Activated CD4-positive, alpha-beta memory T cell treated with anti-CD3 and anti-CD28 coated beads for 36 hours (primary cell): ENCODE measurements at places on chromosomes 1 and 21. TPM values are rescaled to one million over a fixed set of nuclear protein-coding genes. Genes with fewer than 3 reads are reported as not detected.

- peaks cover 38% of the 10 kb centered on the region for H3K4me1 ChIP-seq
- no peaks in the 10 kb centered on the region for H3K27me3 ChIP-seq
- peaks cover 19% of the 10 kb centered on the region for H3K36me3 ChIP-seq
- peak overlapping the region; percentile 92 for H3K4me3 ChIP-seq
- peak; percentile 93 for DNase-seq
Observed at GRCh38 chr1:111203681-111204200, 3.3 kb upstream of the DENND2D start.

DNA sequence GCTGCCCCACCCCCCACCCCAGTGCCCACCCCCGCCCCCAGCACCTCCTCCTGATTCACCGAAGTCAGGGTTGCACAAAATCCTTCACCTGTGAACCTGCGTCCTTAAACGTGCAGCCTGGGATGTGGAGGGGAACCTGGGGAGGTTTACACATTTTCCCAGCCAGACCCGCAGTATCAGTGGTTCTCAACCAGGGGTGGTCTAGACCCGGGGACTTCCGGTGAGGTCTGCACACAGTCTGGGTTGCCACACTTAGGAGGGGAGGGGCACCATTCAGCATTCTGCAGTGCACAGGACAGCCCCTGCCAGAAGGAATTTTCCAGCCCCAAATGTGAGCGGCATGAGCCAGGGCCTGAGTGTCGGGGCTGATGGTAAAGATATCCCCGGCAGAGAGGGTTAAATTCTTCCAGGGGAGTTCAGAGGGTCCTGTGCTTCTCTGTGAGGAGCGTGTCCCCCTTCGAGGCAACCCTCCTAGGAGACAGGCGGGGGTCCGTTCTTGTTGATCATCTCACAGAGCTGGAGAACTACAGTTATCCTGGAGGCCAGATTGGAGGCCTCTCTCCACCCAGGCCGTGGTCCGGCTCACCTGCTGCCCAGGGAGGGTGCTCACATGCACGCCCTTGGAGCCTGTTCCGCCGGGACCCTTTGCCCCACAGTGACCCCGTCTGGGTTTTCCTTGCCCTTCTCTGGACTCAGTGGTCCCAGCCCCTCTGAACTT lies 113.6 kb downstream of the SIK1 start:
- no peaks in the 10 kb centered on the region for H3K36me3 ChIP-seq
- H3K27ac ChIP-seq = no peak overlapping the region
- H3K27me3 ChIP-seq = peaks cover 12% of the 10 kb centered on the region
- no peak overlapping the region for H3K4me3 ChIP-seq

- H3K27me3 ChIP-seq = no peaks in the 10 kb centered on the region
- no peak for DNase-seq
- H3K4me1 ChIP-seq = peaks cover 20% of the 10 kb centered on the region
- H3K4me3 ChIP-seq = no peak overlapping the region
- no peak overlapping the region for H3K27ac ChIP-seq
Observed at GRCh38 chr1:36522021-36522420, 39.3 kb upstream of the CSF3R start.

- peaks cover 4% of the 10 kb centered on the region for H3K4me1 ChIP-seq
- no peak overlapping the region for H3K27ac ChIP-seq
- H3K27me3 ChIP-seq = no peaks in the 10 kb centered on the region
- H3K36me3 ChIP-seq = no peaks in the 10 kb centered on the region
- no peak for DNase-seq
- no peak overlapping the region for H3K4me3 ChIP-seq
Observed at GRCh38 chr1:171429137-171429536, 56.2 kb upstream of the PRRC2C start.

- no peak overlapping the region for H3K4me3 ChIP-seq
- no peak overlapping the region for H3K27ac ChIP-seq
- DNase-seq = no peak
- no peaks in the 10 kb centered on the region for H3K36me3 ChIP-seq
- H3K4me1 ChIP-seq = no peaks in the 10 kb centered on the region
Observed at GRCh38 chr1:49351768-49352167, 575.1 kb upstream of the BEND5 start.

GRCh38 chr1:115198938-115199337 lies 109.6 kb upstream of the TSPAN2 start:
- H3K4me1 ChIP-seq = no peaks in the 10 kb centered on the region
- peaks cover 2% of the 10 kb centered on the region for H3K36me3 ChIP-seq
- H3K4me3 ChIP-seq = no peak overlapping the region
- peaks cover 29% of the 10 kb centered on the region for H3K27me3 ChIP-seq

GRCh38 chr1:50644447-50645105 lies 221.3 kb upstream of the DMRTA2 start:
- no peaks in the 10 kb centered on the region for H3K27me3 ChIP-seq
- no peak for DNase-seq
- H3K4me3 ChIP-seq = no peak overlapping the region
- peaks cover 18% of the 10 kb centered on the region for H3K36me3 ChIP-seq
- no peak overlapping the region for H3K27ac ChIP-seq

DNA sequence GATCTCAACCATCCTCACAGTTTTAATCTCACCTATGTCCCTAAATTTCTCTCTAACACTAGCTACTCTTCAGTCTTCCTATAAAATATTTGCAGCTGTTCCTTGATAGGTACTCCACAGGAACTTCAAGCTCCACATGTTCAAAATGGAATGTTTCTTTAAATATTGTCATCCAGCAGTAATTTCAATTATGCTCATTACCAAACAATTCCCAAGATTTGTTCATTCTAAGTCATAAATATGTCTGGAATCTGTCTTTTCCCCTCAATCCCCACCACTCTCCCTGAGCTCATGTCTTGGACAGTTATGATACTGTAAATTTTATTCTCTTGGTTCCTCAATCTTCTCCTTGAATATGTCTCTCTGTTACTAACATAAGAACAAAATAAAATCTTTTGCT lies 214.4 kb downstream of the NRIP1 start:
- H3K27me3 ChIP-seq = no peaks in the 10 kb centered on the region
- no peaks in the 10 kb centered on the region for H3K36me3 ChIP-seq
- no peak overlapping the region for H3K27ac ChIP-seq

GRCh38 chr1:43460988-43461693 lies 7.4 kb upstream of the HYI start:
- H3K4me3 ChIP-seq = no peak overlapping the region
- H3K36me3 ChIP-seq = no peaks in the 10 kb centered on the region
- H3K27me3 ChIP-seq = peaks cover 12% of the 10 kb centered on the region
- no peak overlapping the region for H3K27ac ChIP-seq
- H3K4me1 ChIP-seq = no peaks in the 10 kb centered on the region
- DNase-seq = no peak

DNA sequence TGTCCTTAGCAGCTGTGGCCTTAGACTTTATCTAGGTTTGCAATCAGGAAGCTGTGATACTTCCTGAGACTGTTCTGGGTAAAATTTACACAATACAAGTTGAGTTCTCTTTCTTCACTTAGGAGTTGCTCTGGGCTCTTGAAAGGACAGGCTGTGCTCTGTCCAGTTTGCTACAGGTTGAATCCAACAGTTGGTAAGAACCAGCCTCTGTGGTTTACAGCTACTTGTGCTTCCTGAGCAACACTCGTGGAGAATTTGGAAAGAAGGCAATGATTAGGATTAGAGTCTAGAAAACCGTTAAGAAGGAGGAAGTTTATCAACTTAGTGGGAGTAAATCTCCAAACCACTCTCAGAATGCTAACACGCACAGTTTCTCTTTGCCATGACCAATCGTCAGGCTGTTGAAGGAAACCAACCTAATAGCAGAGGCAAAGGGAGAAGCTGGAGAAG lies 26.8 kb downstream of the GFI1 start:
- H3K4me3 ChIP-seq = no peak overlapping the region
- no peak overlapping the region for H3K27ac ChIP-seq
- DNase-seq = no peak
- no peaks in the 10 kb centered on the region for H3K27me3 ChIP-seq
- peaks cover 39% of the 10 kb centered on the region for H3K4me1 ChIP-seq

DNA sequence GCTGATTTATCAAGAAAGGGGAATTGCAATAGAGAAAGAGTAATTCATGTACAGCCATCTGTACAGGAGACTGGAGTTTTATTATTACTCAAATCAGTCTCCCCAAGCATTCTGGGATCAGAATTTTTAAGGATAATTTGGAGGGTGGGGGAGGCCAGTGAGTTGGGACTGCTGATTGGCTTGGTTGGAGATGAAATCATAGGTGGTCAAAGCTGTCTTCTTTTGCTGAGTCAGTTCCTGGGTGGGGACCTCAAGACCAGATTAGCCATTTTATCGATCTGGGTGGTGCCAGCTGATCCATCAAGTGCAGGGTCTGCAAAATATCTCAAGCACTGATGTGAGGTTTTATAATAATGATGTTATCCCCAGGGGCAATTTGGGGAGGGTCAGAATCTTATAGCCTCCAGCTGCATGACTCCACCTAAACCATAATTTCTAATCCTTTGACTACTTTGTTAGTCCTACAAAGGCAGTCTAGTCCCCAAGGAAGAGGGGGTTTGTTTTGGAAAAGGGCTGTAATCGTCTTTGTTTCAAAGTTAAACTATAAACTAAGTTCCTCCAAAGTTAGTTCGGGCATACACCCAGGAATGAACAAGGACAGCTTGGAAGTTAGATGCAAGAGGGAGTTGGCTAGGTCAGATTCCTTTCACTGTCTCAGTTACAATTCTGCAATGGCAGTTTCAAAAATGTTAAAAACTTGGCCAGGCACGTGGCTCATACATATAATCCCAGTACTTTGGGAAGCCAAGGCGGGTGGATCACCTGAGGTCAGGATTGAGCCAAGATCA lies 16.9 kb upstream of the RAB3B start:
- peaks cover 15% of the 10 kb centered on the region for H3K27me3 ChIP-seq
- H3K27ac ChIP-seq = no peak overlapping the region
- no peaks in the 10 kb centered on the region for H3K4me1 ChIP-seq

DNA sequence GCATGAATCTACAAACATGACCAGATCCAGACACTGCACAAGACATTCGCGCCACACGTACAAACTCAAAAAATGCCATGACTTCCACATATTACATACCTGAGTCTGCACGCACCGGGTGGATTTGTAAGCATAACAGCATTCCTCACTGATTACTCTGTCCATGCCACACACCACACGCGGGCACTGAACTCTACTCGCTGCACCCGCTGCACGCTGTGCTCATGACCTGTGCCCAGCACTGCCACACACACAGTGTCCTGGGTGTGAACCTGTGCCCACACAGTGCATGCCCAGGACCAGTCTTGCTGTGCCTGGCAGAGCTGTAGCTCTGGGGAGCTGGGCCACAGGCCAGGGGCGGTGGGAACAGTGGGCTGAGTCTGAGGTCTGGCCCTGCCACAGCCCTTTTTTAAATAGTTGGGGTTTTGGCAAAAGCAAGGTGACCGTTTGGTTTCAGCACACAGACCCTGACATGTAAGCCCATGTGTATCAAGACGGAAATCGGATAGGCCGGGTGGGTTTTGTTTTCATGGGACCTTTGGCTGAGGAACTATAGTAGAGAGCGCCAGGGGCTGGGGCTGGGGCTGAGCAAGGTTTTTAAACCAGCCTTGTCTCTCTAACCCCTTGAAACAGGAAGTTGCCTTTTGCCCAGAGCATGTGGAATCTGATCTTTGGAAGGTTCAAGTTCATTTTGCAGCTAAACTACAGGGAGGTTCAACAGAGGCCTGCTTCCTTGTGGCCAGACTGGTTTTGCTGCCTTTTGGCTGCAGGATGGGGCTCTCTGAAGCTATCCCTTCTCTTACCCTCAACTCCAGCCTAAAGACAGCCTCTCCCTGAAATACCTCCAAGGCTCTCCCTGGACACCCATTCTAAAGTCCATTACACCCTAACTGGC lies 12.3 kb upstream of the GOLT1A start:
- no peak overlapping the region for H3K27ac ChIP-seq
- H3K4me1 ChIP-seq = no peaks in the 10 kb centered on the region
- no peak for DNase-seq
- no peaks in the 10 kb centered on the region for H3K36me3 ChIP-seq
- no peak overlapping the region for H3K4me3 ChIP-seq

GRCh38 chr1:20787840-20788795 lies 1.0 kb upstream of the HP1BP3 start:
- no peak for DNase-seq
- peak overlapping the region; percentile 93 for H3K27ac ChIP-seq
- H3K4me1 ChIP-seq = peaks cover 22% of the 10 kb centered on the region
- peaks cover 3% of the 10 kb centered on the region for H3K27me3 ChIP-seq

DNA sequence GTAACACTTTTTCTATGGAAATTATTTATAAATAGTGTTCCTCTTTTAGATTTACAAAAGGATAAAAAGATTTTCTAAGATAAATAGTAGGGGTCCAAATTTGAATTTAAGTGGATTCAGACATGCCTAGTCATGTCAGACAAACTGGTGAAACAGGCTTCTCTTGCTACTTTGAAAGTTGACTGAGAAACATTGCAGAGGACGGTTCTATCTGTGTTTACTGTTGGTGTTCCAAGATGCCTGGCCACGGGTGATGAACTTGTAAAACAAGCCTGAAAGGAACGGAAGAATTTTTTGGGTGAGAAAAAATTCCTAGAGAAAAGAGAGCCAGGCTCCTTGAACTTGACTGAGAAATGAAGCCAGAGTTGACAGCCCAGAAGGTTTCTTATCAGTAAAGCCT lies 2.2 kb downstream of the KRTAP19-1 start:
- no peaks in the 10 kb centered on the region for H3K4me1 ChIP-seq
- no peak overlapping the region for H3K4me3 ChIP-seq
- H3K27me3 ChIP-seq = no peaks in the 10 kb centered on the region
- no peak for DNase-seq
- H3K27ac ChIP-seq = no peak overlapping the region

DNA sequence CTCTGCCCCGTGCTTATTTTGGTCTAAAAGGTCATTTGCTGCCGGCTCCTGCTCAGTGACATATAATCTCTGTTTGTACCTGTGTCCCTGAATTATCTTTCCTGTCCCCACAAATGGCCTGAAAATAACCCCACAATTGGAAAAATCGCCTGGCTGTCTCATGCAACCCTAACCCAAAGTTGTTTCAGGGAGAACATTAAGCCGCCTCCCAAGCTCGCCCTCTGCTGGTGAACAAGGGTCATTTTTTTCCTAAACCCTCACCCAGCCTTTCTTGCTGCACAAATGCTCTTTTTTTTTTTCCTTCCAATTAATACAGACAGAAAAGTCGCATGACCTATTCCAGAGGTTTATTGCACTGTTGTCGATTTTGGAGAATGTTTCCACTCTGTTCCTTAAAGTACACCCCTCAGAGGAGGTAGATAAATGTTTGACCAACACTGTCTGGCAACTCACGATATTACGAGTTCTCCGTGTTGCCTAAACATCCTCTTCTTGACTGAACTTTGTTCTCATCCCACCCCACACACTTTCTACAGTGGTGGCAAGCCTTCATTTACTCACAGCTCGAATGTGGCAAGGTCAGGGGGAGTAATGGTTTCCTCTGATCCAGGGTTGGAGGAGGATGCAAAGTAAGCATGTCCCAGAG lies 148.7 kb downstream of the ZZZ3 start:
- H3K27ac ChIP-seq = no peak overlapping the region
- H3K4me1 ChIP-seq = peaks cover 4% of the 10 kb centered on the region
- no peaks in the 10 kb centered on the region for H3K27me3 ChIP-seq
- H3K4me3 ChIP-seq = no peak overlapping the region
- no peaks in the 10 kb centered on the region for H3K36me3 ChIP-seq

The TRIM46 gene
- total RNA-seq = 7.1 TPM

The TOMM40L gene
- total RNA-seq = 14.8 TPM

The KRTAP12-1 gene
- total RNA-seq = not detected

The MROH9 gene
- not detected for total RNA-seq

The CD5L gene
- total RNA-seq = not detected

The TACSTD2 gene
- not detected for total RNA-seq

The ILDR2 gene
- total RNA-seq = 12.5 TPM

The NBPF19 gene
- 13.2 TPM for total RNA-seq

The OR2T29 gene
- not detected for total RNA-seq
